ENCODE measurements at places on chromosomes 16 and 17.

- peak; percentile 5 for DNase-seq
Measured at GRCh38 chr17:32445074-32445415, 735 bp downstream of the PSMD11 start.

DNA sequence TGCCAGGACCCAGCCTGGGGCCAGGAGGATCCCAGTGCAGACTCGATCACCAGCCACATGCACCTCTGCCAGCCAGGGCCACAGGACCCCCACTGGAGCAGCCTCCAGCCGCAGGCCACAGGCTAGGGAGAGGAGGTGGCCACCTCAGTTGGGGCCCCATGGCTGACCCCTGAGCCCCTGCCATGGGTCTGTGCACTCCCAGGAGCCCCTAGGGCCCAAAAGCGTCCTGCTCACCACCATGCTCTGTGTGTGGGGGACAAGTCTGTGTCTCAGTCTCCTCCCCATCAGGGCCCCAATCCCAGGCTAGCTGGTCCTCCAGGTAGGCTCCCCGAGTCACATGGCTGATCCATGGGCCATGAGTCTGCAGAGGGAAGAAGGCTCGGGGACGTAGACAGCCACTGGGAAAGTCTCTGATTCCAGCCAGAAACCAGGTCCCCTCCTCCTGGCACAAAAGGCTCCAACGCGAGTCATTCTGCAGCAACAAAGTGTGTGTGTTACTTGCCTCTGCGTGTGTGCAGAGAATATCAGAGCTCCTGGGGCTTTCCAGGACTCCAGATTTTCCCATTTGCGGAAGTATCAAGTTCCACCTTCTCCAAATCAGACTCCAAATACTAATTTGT, 6.1 kb upstream of the PRSS8 start:
- no peak for DNase-seq

- DNase-seq = no peak
Measured at GRCh38 chr17:14302431-14303099, 1.7 kb downstream of the HS3ST3B1 start.

DNA sequence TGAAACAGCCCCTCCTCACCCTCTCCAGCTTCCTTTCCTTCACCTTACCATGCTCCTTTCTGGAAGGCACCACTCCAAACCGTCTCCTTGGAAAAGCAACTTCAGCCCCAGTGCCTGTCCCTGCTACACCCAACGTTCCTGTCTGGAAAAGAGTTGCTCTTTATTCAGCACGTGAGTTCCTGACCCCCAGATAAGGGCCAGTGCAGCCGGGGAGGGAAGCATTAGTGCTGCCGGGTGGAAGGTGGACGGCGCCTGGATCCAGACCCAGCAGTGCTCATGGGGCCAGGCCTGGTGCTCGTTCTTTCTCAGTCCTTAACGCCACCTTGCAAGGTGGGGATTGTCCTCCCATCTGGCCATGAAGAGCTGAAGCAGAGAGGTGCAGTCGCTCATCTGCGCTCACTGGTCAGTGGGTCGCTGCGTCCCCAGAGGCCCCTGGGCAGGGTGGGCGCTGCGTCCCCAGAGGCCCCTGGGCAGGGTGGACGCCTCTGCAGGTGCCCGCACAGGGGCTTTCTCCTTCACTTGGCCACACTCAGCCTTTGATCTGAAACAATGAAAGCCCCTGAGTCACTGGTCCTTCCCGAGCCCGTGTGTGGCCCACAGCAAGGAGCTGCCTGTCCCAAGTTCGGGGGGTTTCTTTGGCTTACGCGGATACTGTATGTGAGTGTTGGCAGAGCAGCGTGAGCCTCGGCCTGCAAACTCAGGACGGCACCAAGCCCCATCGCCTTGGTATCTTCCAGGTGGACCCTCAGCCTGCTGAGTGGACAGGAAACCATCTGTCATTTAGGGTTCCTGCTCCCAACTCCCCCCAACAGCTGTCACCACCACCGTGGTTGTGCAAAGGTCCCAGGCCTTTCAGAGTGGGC, 117.1 kb downstream of the SEC14L1 start:
- DNase-seq = no peak

GRCh38 chr16:68524069-68524820, 14.8 kb upstream of the ZFP90 start:
- DNase-seq = no peak

GRCh38 chr17:83103200-83103942, 24.0 kb downstream of the METRNL start:
- DNase-seq = no peak

DNA sequence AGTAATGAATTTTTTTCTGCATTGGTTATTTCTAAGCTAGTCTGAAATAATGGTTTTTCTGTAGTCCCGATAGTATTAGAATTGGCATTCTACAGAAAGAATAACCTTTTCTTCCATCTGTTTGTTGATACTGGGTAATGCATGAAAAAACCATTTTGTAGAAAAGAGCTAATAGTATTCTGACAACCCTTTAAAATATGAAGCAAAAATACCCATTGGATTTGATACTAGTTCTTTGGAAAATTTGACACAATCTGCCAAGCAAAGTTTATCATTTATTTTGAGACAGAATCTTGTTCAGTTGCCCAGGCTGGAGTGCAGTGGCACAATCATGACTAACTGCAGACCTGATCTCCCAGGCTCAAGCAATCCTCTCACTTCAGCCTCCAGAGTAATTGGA, 366.8 kb upstream of the MON1B start:
- no peak for DNase-seq

DNA sequence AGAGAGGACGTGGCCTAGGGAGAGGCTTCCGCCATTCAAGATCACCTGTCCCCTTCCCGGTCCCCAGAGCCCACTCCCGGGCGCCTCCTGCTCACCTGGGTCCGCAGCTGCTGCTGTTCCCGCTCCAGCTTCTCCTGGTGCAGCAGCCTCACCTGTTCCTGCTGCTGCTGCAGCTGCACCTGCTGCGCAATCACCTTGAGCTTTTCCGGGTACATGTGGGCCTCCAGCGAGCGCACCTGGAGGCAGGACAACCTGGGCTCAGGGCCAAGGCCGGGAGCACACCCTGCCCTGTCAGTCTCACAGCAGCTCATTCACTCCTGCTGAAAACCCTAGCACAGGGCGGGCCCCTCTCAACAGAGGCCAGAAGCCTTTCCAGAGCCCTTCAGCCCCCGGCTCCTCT, 12.5 kb downstream of the TFAP4 start:
- no peak for DNase-seq

All from thoracic aorta (tissue), 2 donors.